ENCODE measurements at places on chromosomes 3 and 15.

DNA sequence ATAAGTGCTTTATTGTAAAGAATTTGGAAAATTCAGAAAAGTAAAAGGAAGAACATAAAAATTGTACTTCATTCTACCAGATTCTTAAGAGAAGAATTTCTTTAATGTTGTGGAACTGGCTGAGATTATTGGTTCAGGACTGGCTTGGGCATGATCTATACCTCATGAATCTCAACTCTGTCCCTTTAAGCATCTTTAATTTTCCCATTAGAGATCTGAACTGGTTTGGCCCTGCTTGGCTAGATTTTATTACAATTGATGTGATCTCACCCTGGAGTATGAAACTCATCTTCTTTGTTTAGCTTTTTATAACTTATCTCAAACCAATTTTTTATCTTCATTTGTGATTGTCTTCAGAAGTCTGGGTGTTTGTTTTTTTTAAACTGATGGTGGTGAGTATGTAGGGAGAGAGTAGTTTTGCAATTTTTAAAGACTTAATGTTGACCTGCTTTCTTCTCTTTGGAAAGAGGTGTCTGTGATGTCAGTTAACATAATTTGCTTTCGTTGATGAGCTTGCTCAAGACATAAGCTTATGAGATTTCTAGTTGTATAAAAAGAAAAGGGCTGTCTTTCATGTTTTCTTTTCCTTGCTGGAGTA is 61.9 kb downstream of the ZNF609 start:
- DNase-seq: no peak

- no peak for DNase-seq
Measured at GRCh38 chr3:187669675-187670504, at the start of gene SST. TSS of gene SST (minus strand) at chr3:187670394. CDS start at chr3:187670291, 103 bp downstream.

DNA sequence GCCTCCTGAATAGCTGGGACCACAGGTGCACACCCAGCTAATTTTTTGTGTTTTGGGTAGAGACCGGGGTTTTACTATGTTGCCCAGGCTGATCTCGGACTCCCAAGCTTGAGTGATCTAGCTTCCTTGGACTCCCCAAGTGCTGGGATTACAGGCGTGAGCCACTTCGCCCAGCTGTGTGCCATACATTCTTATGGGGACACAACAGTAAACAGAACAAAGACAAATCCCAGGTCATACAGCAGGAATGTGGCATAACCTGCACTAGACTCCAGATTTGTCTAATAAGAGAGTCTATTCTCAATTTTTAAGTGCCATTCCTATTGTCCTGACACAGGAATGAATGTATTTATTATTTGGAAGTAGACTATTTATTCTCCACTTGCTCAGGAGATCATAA is 17.6 kb downstream of the ARL6IP5 start:
- DNase-seq: no peak

GRCh38 chr15:45456212-45457106 is 66.1 kb downstream of the SLC30A4 start:
- DNase-seq: peak; percentile 83

- peak; percentile 58 for DNase-seq
Measured at GRCh38 chr15:45205192-45205591, 17.4 kb upstream of the SHF start.

Data from CD4-positive, alpha-beta T cell treated with Interleukin-15 for 4 hours (primary cell).